ENCODE measurements at places on chromosomes 1 and 21. TPM values are rescaled to one million over a fixed set of nuclear protein-coding genes. Genes with fewer than 3 reads are reported as not detected.
A peak's percentile ranks its signal among the peaks of the same experiment; 100 is the strongest.

- DNase-seq: no peak
Measured at GRCh38 chr1:29050166-29050565, 73.5 kb downstream of the TMEM200B start.

The PHGDH gene
- 346 TPM for total RNA-seq

DNA sequence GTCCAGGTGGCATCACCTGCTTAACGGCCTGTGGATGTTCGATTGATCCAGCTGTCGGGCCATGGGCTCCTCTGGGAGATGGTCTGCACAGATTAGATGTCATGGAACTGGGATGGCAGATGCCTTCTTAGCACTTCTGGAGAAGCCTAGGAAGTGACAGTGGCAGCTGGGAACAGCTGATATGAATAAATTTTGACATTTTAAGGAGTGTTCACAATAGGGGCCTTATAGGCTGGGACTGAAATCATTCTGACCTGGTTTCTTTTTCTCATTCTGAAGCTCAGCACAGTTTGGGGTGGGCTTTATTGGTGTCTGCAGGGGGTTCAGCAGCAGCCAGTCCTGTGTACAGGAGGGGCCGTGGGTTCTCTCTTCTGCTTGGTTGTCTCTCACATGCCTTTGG is 175.3 kb downstream of the CACNA1E start:
- DNase-seq: no peak

The ADORA3 gene
- total RNA-seq: not detected

- DNase-seq: peak; percentile 14
Measured at GRCh38 chr1:109024646-109025045, 17.3 kb downstream of the WDR47 start.

GRCh38 chr1:47813970-47814369 is 183.2 kb downstream of the TRABD2B start:
- no peak for DNase-seq

DNA sequence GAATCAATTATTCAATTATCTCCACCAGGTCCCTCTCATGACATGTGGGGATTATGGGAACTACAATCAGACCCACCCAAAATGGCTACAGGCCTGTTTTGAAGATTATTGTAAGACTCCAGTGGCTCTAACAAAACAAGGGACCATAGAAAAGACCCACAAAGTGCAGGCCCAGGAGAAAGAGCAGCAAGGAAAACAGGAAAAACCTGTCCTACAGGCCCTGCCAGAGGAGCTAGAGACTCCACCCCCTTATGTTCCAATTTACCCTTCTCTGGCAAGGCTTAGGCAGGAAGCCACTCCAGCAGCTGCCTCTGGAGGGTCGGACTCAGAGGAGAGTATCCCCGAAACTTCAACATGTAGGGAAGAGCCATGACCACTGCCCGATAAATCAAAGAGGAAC is 96.5 kb downstream of the LIPI start:
- DNase-seq: no peak

DNA sequence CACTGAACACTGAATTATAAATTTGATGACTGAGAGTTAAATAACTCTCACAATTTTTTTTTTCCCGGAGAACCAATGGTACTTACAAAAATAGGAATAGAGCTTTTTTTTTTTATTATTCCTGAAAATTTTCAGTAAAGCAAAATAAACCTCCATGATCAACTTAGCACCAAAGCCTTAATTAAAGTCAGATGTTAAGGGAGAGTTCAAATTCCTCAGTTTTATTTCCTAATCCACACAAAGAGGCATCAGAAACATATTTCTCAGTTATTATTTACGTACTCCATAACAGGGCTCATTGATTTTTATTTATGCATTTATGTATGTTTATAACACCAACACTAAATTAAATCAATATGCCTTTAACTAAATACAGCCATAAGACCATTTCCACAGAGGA is 55.5 kb downstream of the PLPPR5 start:
- DNase-seq: no peak

DNA sequence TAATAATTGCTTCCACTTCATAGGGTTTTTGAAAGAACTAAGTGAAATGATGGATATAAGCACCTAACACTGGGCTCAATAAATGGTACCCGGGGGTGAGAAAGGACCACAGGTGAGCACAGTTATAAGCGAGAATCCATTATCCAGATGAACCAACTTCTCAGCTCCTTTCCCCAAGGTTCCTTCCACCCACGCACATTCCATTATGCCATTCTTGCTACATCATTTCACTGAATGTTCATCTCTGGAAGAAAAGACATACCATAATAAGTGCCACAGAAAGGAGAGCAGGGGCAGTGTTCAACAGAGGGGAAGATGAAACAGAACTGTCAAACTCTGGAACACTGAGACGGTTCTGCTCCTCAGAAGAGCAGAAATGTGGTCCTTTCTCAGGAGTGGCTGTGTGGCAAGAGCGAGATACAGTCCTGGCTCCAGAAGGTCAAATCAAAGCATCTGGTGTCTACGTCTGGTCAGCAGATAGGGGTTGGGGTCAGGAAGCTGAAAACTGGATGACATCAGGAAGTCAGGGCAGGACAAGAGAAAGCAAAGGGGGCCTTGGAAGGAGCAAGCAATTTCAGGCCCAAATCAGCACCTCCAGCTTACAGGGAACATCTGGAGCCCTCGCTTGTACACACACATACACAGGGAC is 255.4 kb upstream of the TMEM51 start:
- no peak for DNase-seq

- no peak for DNase-seq
Measured at GRCh38 chr1:219265026-219265515, 91.4 kb downstream of the LYPLAL1 start.

- DNase-seq: no peak
Measured at GRCh38 chr1:62879962-62880361, 96.0 kb downstream of the ATG4C start.

GRCh38 chr1:10060311-10061100 is 27.7 kb downstream of the UBE4B start:
- DNase-seq: no peak

GRCh38 chr1:241647658-241648057 is 4.4 kb upstream of the WDR64 start:
- DNase-seq: no peak
